Activated T-cell treated with anti-CD3 and anti-CD28 coated beads for 48 hours (primary cell): ENCODE measurements at places on chromosomes 11 and 22.

DNA sequence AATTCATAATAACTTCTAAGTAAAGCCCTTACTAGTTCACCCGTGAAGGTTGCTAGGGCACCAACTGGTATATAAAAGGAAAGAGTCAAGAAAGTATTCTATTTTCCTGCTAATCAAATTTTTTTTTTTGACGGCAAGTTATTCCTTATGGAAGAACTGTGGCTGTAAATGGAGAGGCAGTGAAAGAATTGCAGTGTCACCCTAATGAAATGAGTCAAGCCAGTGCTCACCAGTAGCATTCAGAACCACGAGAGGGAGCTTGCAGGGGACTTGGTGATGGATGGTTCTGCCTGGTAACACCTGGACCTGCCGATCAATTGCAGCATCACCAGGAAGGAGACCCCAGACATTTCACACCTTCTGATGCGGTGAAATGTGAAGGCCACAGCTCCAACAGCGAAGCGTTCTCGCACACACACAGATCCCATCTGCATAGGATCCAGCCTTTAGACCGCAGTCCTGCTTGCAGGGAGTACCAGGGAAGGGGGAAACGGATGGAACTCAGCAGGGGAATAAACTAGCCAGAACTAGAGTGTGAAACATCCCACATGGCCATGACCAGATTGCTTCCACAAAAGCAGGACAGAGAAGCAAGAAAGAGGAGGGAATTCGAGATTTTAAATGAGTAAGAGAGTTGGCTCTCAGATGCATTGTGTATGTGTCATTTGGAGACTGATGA, 326.2 kb downstream of the TBC1D22A start:
- no peak for DNase-seq

- DNase-seq: no peak
These were observed 1.8 kb upstream of the NAALADL1 start for GRCh38 chr11:65059959-65060824.

DNA sequence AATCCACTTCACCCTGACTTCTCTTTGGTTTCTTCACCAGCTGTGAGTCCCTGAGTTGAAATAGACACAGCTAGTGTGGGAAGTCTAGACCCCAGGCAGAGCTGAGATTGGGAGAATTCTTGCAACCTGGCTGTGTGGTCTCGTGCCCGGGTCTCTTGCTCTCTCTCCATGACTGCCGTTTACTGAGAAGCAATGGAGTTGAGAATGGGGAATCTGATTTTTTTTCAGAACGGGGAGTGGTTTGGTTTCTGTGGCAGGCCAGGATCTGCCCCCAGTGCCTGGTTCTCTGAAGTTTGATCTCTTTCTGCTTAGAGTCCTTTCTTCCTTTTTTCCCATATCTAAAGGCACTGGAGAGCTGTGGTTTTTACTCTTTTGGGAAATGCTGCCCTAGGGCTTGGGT, 1.5 kb downstream of the SIDT2 start:
- DNase-seq: no peak

- no peak for DNase-seq
These were observed 965 bp downstream of the OR9Q1 start for GRCh38 chr11:58024601-58025091.

GRCh38 chr22:23179381-23180299, 669 bp upstream of the BCR start:
- DNase-seq: no peak

DNA sequence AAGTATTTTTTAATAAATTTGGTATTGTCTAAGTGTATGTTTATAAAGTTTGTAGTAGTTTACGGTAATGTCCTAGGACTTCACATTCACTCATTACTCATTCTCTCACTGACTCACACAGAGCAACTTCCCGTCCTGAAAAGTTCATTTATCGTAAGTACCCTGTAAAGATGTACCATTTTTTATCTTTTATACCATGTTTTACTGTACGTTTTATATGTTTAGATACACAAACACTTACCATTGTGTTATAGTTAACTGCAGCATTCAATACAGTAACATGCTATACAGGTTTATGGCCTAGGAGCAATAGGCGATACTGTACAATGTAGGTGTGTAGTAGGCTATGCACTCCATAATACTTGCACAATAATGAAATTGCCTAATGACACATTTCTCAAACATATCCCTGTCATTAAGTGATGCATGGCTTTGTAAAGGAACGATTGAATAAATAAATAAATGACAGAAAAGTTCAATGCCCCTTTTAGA, 12.5 kb upstream of the CARD18 start:
- no peak for DNase-seq

DNA sequence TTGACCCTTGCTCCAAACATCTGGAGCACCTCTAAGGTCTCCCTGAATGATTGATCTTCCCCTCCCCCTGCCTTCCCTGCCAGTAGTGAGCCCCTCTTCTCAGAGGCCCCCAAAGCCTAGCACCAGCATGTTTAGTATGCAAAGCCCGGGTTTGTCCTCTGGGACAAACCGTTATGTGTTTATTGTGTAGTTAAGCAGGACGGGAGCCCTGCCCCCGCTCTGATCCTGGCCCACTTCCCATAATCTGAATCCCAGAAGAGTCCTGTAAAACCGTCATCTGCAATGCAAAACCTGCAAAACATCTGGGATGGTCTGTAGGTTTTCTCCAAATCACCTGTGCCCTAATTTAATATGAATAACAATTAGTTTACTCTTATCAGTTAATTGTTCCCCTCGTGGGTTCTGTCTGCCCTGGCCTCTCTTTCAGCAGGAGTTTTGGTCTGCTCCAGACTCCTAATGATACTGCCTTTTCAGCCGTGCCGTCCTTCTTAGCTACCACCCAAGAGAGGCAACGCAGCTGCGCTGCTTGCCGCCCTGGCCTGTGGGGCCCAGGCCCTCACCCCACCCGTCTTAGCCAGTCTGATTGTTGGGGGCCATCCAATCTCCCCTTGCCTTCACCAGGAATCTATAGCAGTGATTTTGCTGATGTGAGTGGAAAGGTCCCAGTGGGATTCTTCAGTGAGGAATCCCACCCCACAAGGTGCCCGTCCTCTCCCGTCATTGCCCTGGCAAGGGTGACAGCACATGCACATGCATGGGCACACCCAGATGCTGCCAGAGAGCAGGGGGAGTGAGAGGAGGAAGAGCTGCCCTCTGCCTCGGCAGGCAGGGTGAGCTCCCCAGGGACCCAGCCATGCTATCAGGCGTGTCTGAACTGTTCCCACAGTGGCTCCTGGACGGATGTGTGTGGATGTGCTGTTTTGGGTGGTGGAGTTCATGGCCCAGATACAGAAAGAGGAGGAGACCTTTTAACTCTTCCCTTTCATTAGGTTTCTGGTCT, 3.0 kb upstream of the B3GAT1 start:
- no peak for DNase-seq

- no peak for DNase-seq
These were observed 6.8 kb downstream of the OMP start for GRCh38 chr11:77109236-77110019.

- no peak for DNase-seq
These were observed 4.2 kb downstream of the OVOL1 start for GRCh38 chr11:65790902-65791650.

- DNase-seq: no peak
These were observed 17.4 kb downstream of the UBASH3B start for GRCh38 chr11:122672892-122673291.

DNA sequence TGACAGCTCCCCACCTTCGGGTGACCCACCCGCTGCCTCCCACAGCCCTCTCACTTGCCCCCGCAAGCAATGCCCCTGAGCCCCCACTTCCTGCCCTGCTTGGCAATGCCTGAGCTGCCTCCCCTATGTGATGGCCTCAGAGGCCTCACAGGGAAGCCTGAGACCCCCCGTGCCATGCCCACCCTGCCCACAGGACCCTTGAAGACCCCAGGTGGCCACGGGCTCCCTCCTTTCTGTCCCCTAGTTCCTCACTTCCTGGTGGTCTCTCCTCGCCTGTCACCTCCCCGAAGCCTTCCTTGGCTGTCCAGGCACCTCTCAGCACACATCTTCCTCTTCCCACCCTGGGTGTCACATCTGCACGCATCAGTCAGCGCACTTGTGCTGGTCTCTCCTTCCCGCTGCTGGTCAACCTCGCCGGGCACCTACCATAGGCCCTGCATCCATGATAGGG, 90.5 kb downstream of the BRD1 start:
- no peak for DNase-seq

DNA sequence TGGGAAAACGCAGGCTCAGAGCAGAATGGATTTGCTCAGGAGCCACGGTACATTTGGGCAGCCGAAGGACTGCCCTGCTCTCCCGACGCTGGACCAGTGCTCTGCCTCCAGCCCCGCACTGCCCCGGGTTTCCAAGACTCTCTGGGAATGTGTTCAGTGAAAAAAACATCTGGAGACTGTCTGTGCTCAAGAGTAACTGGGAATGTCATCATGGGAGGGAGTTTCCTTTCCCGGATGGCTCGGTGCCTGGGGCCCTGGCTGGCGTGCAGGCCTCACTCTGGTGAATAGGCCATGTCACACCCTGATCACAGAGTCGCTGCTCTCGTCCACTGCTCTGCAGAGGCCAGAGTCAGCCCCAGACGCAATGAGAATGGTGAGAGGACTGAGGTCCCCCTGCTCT, 9.8 kb upstream of the APOL6 start:
- DNase-seq: no peak
